ENCODE measurements at places on chromosomes 16 and 17.
A peak's percentile ranks its signal among the peaks of the same experiment; 100 is the strongest.

DNA sequence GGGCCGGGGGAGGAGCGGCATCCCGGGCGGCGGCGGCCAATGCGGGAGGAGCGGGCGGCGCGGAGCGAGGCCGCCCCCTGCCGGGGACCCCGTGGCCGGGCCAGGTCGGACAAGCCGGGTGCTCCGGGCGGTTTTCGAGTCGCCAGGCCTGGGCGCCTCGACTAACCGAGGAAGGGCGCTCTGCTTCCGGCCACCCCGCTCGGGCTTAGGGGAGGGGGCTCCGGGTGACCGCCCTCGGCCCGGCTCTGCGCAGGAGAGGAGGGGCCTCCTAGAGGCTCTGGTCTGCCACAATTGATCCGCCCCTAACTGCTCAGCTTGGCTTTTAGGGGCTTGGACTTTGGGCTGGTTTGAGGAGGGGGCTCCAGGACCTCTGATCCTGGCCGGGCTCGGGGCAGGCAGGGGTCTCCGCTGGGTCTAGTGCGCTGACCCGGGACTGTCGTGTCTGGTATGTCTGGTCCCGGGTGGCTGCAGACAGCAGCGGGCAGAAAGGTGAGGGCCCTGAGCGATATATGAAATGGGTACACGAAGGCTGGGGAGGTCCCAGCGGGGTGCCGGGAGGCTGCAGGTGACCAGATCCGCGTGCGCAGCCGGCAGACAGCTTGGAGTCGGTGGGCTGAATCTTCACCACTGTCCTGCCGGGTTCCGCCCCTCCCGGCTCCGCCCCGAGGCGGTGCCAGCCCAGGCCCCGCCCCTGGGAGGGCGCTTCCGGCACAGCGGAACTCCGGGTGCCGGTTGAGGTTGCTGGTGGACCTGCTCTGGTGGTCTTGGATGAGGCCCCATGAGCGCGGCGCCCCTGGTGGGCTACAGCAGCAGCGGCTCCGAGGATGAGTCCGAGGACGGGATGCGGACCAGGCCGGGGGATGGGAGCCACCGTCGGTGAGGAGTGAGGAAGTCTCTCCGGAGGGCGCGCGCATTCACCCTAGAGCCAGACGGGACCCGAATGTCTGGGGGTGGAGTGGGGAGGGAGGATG lies at the start of gene USB1:
Gene USB1 (plus strand): TSS at position 702 of the 971 bp plus-strand sequence. CDS start 77 bp downstream, at position 779.
- DNase-seq = no peak

DNA sequence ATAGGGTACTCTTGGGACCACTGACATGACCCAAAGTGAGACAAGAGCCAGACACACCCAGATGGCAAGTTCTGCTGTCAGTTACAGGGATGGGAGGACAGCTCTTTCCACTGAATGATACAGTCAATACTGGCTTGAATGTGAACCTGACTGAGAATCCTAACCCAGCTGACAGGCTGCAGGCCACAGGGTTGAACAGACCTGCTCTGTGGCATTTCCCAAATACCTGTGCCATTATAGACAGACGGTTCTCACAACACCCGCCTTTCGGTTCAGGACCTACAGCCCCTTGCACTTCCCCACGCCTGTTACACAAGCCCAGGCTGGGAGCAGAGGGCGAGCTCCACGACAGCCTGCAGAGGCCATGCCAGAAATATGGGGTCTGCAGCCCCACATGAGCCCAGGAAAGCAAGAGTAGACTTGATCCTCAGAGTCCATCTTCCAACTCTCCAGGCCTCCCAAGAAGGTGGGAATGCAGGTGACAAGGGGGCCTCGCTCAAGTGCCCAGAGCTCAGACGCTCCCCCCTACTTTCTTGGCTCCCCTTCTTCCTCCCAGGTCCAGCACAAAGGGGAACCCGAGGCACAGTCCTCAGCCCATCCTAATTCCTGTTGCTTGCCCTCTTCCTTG lies 314.3 kb downstream of the SOX9 start:
- DNase-seq = no peak

GRCh38 chr17:41648411-41649195 lies 24.2 kb upstream of the KRT17 start:
- no peak for DNase-seq

GRCh38 chr17:13351046-13351445 lies 250.7 kb downstream of the HS3ST3A1 start:
- DNase-seq = peak; percentile 47

GRCh38 chr17:36485027-36485426 lies 1.5 kb upstream of the ZNHIT3 start:
- DNase-seq = no peak

- DNase-seq = no peak
Measured at GRCh38 chr17:11999696-12000095, 2.4 kb upstream of the ZNF18 start.

- DNase-seq = no peak
Measured at GRCh38 chr17:75576661-75577060, 10.9 kb upstream of the MYO15B start.

DNA sequence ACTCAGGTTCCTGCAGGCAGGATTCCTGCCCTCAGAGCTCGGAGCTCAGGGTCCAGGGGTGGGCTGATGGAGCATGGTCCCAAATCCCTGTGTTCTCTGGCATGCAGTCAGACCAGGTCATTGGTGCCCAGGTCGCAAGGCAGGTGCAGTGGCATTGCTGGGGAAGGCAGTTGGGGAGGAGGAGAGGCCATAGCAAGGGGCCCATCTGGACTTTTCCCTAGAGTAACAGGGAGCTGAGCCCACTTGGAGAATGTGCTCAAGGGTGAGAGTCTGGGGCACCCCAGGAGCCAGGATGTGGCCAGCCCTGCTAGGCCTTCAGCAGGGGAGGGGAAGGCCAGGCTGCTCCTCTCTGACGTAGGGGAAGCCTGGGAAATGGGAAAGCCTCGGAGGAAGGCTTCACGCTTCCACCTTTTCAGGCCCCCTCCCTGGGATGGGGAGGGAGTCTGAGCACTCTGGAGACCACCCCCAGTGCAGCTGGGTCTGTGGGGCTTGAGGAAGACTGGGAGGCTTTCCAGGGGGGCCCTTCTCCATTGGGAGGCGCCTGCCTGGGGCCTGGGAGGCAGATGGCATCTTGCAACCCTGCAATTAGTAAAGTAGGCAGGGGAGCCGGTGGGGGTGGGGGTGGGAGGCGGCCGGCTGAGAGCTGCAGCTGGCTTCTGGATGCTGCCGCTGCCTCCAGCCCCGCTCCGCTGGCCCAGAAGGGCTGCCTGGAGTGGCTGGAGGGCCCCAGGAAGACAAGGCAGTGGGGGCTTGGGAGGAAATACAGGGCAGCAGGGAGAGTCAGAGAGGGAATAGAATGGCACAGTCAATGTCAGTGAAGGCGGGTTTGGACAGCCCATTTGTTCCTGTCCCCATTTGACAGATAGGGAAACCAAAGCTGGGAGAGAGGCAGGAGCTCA lies 21.1 kb upstream of the DOK4 start:
- DNase-seq = no peak

DNA sequence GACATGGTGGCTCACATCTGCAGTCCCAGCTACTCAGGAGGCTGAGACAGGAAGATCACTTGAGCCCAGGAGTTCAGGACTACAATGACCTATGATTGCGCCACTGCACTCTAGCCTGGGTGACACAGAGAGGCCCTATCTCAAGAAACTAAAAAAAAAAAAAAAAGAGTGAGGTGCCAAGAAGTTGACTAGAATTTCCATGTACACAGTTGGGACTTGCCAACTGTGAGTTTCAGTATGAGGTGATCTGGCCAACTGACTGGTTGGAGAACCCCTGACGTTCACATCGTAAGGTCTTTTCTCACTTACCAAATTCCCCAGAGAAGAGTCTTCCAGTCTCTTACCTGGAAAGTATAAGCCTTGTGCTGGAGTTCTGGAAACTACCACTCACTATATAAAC lies 3.1 kb upstream of the MED11 start:
- no peak for DNase-seq

- no peak for DNase-seq
Measured at GRCh38 chr17:41666237-41666641, 22.4 kb upstream of the EIF1 start.

Measured in BJ (cell line).